ENCODE measurements at places on chromosomes 11 and 22.

- no peak for DNase-seq
These were observed 346 bp downstream of the PPFIBP2 start for GRCh38 chr11:7514099-7514591.

GRCh38 chr11:12642806-12643428 is 31.3 kb upstream of the TEAD1 start:
- DNase-seq, result no peak

DNA sequence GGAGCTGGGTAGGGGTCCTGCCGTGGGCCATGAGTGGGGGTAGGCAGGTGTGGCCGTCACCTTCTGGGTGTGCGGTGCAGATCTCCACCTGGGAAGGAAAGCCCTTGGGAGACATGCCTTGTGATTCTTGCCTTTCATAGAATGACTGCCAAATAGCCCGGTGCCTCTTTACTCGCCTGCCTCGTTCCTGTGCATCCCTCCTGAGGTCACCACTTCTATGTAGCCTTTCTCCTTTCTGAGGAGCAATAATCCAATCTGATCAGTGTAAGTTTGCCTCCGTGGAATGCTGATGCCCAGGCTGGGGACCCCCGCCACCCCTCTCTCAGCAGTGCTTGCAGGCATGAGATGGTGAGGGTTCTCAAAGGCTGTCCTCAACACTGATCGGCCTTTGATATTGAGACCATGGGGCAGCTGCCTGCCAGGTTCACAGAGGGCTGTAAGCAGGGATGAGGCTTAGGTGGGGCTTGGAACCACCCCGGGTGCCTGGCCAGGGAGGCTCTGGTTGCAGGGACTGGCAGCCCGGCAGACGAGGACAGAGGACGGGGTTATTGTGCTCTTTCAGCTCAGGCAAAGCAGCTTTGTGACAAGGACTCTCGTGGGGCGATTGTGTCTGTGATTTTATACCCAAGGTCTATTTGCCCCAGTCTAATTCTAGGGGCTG is 86.1 kb upstream of the WNT7B start:
- no peak for DNase-seq

DNA sequence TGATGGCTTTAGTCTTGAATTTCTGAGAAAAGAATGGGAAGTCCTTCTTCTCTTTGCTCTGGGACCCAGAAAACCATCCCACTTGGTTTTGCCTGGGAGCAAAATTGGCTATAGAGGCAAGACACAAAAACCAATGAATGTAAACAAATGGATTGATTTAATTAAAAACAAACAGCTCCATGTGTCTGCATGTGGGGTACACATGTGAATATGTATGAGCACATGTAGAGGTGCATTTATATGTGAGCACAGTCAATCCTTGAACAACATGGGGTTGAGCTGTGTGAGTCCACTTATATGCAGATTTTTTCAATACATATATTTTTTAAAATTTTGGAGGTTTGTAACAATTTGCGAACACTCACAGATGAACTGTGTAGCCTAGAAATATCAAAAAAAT is 87.2 kb downstream of the CCDC81 start:
- DNase-seq, result no peak

DNA sequence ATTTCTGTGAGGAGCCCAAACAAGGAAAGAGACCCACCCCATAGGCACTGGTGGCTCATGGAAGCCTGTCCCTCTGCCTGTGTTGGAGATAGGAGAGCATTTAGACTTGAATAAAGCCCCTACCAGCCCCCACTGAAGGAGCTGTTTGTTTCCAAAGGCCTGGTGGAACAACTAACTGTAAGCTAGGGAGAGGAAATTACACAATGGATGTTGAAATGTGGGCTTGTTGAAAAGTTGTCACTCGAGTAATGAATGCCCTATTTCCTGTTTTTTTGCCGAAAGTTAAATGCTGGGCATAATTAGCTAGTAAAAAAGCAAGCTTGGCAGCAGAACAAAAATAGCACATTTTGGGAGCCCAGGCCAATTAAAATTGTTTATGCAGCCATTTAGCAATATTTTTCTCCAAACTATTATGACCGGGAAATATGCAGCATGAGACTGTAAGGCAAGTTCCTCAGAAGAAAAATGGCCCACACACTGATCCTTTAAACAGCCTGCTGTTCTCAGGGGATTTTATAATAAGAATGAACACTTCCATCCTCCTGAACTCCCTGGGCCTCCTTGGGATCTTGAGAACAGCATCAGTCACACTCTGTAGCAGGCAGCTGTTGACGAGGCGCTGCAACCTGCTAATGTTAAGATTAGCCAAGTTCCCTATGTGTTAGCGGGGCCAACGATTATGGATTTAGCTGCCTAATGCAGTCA is 38.6 kb upstream of the LMO2 start:
- no peak for DNase-seq

GRCh38 chr11:47395223-47396048 is 13.0 kb upstream of the SLC39A13 start:
- peak; percentile 43 for DNase-seq

DNA sequence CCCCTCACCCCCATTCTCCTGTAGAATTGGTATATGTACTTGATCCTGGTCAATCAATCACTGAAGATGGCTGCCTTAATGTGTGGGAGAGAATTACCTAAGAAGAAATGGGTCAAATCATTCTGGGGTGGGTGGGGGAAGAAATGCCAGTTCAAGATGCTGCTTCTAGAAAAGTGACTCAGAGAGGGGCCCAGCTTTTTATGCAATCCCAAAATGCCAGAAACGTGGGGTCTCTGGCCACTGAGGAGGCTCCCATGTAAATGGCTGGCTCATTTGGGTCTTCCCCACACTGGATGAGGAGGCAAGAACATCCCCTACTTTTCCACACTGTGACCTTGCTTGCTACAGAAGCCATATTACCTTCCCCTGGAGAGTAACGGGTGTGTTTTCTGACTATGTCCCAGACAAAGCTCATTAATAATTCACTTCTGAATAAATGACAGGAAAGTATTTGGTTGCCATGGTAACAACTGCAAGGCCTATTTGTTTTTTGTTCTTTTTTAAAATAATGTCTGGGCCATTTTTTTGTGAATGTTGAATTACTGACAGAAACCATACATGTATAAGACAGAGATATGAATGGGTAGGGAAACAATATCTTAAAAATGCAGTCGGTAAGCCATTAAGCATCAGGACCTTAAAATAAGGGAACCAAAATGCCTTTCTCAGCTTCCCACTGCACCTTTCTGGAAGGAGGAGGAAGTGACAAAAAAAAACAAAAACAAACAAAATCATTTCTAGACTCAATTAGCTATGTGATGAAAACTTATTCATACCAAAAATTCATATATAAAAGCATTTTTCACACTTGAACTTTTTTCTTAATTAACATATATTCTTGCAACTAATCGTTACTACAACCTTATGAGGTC is 32.0 kb downstream of the SLC1A2 start:
- no peak for DNase-seq

DNA sequence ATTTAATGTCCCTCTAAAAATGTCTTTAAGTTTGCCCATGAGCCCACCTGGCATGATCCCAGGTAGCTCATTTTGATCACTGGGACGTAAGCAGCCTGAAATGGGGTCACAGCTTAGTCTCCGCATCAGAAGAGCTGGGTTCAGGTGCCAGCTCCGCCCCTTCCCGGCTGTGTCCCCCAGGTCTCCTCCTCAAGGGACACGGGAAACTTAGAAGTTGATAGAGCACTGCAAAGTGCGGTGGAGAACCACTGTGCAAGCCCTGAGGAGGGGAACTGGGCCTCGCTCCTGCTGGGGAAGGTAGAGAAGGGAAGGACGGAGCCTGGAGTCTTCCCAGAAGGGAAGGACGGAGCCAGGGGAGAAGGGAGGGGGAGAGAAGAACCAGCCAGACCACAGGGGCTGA is 7.7 kb downstream of the TOM1 start:
- no peak for DNase-seq

DNA sequence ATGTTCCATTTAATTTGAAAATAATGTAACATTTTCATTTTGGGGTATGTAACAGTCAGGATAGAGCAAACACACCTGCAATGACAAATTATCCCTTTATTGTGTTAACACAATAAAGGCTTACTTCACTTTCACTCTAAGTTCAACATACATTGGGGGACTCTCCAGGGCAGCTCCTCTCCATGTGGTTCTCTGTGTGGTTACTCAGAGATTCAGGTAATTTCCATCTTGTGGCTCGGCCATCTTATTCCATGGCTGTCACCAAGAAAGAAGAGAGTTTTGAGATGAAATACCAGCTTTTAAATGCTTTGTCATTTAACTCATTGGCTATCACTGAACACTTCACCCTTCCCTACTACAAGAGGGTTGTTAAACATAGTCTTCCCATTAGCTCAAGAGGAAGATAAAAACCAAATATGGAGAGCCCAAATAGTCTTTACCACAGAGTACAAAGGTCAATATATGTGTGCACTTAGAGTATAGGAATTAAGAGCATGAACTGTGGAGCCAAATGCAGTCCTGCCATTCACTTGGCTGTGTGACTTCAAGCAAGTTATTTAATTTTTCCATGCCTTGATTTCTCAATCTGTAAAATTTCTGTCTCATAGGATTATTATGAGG is 10.6 kb upstream of the TPH1 start:
- no peak for DNase-seq

DNA sequence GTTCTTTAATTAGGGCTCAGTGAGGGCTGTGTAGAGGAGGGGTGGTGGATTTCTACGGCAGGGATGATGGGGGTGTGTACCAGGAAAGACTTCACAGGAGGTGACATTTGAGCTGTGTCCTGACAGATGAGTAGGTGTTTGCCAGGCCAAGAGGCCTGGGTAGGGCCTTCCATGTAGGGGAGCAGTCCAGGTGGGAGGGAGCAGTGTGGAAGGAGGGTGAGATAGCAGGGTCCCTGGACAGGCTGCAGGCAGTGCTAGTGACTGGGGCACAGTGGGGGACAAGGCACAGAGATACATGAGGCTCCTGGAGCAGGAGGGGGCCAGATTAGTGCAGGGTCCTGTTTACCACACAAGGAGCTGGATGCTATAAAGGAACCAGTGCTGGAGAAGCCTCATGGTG is 147.9 kb upstream of the CADM1 start:
- DNase-seq, result no peak

GRCh38 chr11:116446048-116446941 is 326.5 kb downstream of the BUD13 start:
- no peak for DNase-seq

DNA sequence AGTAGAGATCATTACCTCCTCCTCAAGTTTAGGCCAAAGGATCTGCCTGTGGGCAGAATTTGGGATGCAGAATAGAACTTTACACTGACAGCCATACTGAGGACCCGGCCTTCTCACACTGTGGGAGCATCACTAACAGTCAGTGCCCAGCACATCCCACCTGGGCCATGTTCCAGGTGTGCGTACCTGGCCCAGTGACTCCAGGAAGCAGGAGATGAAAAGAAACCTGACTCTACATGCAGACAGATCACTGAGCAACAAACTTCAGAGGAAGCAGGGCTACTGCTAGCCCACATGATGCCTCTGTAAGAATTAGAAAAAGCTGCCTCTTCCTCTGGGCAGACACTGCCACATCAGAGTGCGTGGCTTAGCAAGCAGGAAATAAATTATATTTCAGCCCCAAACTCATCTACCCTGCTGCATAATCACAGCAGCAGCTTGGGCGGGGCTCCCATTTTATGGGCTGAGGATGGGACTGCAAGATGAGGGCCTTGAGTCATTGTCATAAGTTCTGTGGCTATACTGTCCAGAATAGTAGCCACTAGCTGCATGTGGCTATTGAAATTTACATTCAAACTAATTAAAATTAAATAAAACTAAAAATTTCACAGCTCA is 6.0 kb upstream of the LMO2 start:
- no peak for DNase-seq

GRCh38 chr11:57417056-57417455 is 9.9 kb downstream of the SLC43A3 start:
- no peak for DNase-seq

DNA sequence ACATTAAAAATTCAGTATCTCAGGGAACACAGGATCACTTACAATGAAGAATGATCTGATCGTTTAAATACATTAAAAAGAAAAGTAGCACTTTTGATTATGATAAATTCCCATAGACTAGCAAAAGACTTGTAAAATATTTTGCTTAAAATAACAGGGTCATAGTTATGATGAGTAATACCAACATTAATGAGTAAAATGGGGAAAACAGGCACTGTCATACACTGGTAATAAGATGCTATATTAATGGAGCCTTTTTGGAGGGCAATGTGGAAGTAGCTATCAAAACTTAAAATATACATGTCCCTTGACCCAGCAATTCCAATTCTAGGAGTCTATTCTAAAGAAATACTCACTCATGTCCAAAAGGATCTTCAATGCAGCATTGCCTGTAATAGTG is 61.8 kb upstream of the CLNS1A start:
- DNase-seq, result no peak

GRCh38 chr11:7442588-7443215 is 42.6 kb upstream of the OLFML1 start:
- peak; percentile 67 for DNase-seq

DNA sequence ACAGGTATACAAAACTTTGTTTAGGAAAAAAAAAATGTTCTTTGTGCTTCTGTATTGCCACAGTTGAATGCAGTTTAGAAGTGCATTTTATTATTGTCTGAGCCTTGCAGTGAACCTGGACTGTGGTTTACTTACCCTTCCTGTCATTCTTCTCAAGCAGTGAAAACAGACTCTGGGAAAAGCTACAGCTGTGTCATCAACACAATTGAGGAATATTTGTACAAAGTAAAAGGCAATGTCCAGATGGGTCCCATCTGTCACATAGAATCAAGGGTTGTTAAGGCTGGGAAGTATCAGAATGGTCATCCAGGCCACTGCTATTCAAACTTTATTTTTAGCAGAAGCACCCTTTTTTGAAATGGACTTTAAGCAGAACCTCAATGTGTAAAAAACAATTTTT is 73.3 kb downstream of the TRIM44 start:
- DNase-seq, result no peak

GRCh38 chr11:10155793-10156490 is 138.1 kb downstream of the SBF2 start:
- DNase-seq, result no peak

- DNase-seq, result no peak
These were observed 13.6 kb downstream of the GATD1 start for GRCh38 chr11:763549-764321.
